Activated CD4-positive, alpha-beta memory T cell treated with anti-CD3 and anti-CD28 coated beads, Interleukin-2, amount 10 ng/mL, durations not matched to agents 7 days and 5 days (primary cell): ENCODE measurements at places on chromosomes 4 and X. TPM values are rescaled to one million over a fixed set of nuclear protein-coding genes. Genes with fewer than 3 reads are reported as not detected.

Gene FRMPD3
- total RNA-seq, result not detected

Gene TBX22
- total RNA-seq, result not detected

Gene PASD1
- total RNA-seq, result not detected

Gene DRD5
- not detected for total RNA-seq

Gene NLGN4X
- total RNA-seq, result not detected

Gene GABRG1
- not detected for total RNA-seq

Gene ARAF
- total RNA-seq, result 72.6 TPM

Gene RTL3
- not detected for total RNA-seq

Gene VCX3B
- not detected for total RNA-seq

Gene NEIL3
- 30.3 TPM for total RNA-seq

Gene SORBS2
- not detected for total RNA-seq

Gene RBPJ
- total RNA-seq, result 144 TPM

Gene PPP2R2C
- not detected for total RNA-seq

Gene MND1
- total RNA-seq, result 20.8 TPM

- DNase-seq, result no peak
Observed at GRCh38 chr4:59704616-59705015, 1495.5 kb upstream of the ADGRL3 start.

GRCh38 chr4:38788317-38788716 is 5.5 kb upstream of the TLR10 start:
- no peak for DNase-seq

DNA sequence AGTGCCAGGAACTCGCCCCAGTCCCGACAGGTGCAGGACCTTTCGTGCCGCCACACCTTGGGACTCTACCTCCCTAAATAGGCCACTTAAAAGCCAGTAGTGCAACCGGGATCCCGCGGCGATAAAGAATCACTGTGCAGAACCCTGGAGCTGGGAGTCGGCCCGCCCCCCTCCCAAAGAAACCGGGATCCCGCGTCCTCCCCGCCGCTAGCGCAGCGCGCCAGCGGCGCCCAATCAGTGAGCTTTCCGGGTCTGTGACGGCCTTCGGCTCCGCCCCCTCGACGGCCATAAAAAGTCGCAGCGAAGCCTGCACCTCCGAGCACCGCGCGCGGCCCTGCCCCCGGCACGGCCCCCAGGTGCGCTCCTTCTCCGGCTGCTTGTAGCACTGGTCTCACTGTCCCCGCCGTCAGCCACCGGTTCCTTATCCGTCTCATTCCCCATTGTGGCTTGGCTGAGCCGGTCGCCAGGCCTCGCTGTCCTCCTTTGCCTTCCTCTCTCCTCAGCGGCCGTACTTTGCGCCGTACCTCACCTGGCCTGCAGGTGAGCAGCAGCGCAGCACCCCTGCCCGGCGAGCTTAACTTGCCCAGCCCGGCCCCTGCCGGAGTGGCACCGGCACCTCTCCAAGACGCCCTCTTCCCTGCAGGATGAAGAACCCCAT is at the start of gene LRAT:
Gene LRAT, plus strand, starts transcription at position 318 of the 658 bp plus-strand sequence. Its CDS starts 327 bp downstream, at position 645.
- DNase-seq, result peak; percentile 56

GRCh38 chrX:47481160-47481559 is 1.9 kb downstream of the ZNF41 start:
- DNase-seq, result no peak

GRCh38 chr4:56790691-56791091 is 30.8 kb downstream of the SPINK2 start:
- DNase-seq, result no peak

GRCh38 chr4:110064295-110064694 is 134.1 kb downstream of the ELOVL6 start:
- no peak for DNase-seq

GRCh38 chr4:182548156-182548555 is 305.0 kb downstream of the TENM3 start:
- no peak for DNase-seq

DNA sequence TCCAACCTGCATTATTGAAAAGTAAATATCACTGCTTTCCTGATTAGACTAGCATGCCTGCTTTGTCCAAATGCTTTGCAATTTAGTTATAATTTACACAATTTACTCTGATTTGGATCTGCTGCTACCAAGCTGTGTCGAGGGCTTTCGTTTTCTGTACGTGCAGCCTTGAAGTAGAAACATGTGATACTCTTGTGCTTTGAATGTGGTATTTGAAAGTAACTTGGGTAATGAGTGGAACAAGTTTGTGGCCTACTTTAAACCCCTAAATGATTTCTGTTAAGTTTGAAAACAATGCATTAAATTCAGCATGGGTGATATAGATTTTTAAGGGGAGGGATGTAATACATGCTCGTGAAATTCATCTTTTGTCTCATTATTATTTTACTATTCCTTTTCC is 240.7 kb downstream of the IQCM start:
- no peak for DNase-seq

DNA sequence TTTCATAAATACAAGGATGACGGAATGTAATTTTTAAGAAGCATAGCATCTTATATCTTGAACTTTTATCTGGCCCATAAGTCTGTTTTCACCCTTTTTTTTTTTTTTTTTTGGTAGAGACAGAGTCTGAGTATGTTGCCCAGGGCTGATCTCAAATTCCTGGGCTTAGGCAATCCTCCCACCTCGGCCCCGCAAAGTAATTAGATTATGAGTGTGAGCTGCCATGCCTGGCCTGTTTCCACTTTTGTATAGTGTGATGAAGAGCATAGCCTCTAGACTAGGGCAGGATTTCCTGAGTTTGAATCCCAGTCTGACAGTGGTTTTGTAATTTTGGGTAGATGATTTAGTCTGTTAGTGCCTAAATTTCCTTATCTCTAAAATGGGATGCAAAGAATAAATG is 11.0 kb downstream of the STIM2 start:
- no peak for DNase-seq

GRCh38 chr4:40040908-40041307 is 15.7 kb upstream of the N4BP2 start:
- DNase-seq, result no peak

DNA sequence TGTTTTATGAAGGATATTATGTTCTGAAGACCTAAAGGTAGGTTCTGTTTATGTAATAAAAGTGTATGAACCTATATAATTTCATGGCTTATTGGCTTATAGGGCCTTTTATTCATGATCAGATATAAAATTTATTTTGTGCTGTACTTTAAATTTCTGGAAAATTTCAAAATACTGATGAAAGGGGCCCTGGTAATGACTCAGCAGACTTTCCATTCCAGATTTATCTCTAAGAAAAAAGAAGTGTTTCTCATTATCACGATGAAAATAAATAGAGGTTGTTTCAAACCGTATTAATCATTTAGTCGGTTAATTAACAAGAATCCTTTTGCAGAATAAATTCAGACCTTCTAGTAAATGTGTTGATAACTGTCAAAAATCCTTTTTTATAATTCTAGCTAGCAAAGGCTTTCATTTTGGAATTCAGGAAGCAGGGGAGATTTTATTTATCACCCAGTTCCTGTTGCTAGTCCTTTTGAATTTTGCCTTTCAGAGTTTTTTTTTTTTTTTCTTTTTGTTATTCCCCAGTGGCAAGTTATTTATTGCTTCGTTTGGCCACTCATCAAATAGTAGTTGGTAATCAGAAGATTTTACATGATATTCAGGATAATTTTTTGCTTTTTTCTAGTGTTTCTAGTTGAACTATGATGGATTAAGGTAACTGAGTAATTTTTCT is 5.4 kb upstream of the TAPT1 start:
- no peak for DNase-seq

DNA sequence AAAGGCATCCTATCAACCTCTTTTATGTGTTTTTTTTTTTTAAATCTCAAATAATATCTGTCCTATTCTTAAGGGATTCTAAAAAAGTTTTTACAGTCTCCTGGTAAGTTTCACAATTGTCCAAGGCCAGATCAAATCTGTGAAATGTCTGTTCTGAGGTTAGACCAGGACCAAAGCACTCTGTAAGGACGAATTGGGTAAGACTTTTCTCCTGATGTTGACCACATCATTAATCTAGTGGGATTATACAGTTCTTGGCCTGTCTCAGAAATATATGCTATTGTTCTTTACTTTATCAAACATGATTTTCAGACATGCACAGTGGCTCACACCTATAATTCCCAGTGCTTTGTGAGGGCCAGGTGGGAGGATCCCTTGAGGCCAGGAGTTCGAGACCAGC is 45.8 kb upstream of the TMEM131L start:
- DNase-seq, result no peak

DNA sequence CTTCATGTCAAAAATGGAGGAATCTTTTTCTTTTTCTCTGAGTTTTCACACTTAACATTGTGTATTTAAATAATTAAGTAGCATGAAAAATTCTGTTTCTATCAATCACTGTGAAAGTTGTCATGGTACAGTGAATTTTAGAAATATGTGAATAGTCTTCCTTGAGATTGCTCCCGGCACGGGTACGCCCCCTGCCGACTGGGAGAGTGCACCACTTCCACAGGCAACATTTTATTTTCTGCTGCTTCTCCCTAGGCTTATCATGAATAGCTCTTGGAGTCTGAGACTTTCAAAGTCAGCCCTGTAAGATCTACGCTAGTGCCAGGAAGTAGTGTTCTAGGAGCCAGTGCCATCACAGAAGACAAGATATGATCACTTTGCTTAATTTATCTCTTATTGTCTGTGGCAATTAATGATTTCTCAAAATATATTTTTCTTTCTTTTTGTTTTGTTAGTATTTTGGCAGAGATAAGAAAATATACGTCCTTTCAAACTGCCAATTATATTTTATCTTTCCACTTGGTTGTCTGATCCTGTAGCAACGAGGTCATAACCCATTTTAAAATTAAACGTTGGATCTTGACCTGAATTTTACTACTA is 763.8 kb upstream of the AADAT start:
- DNase-seq, result no peak

DNA sequence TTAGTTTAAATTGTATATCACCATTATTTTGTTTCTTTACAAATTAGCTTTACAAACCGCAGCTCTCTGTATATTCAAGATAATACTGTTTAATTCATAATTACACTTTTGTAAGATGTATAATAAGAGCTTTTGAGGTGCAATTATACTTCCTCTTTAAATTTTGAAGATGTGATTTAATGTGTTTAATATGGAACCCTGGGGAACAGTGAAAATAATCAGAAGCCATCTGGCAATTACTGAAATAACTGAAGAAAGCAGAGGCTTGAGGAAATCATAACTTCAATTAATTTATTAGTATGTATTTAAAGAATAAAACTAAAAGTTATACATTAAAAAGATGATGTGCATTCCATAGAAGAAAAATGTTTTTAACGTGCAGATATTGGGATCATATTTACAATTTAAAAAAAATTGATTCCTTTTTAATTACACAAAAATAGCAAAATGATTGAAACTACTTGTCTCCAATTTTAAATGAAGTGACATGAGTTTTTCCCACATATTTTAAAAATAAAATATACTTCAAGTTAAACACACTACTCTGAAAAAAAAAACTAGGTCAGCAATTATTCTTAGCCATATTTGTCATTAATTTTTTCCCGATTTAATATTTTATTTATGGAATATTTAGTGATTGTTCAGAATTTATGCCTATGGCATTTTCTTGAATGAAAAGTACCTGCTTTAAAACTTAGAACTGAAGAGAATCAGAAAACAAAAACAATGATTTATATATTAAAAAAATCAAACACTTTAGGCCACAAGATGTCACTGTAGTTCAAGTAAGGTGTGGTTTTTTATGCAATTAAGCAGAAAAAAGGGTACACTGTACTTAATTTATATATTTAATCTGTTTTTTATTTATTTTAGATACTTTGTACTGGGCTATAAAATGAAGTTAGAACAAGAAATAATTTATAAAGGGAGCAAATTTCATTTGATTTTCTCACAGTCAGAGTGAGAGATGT is 942.7 kb upstream of the NDST4 start:
- no peak for DNase-seq

GRCh38 chrX:3262901-3263300 is 83.6 kb downstream of the MXRA5 start:
- no peak for DNase-seq

DNA sequence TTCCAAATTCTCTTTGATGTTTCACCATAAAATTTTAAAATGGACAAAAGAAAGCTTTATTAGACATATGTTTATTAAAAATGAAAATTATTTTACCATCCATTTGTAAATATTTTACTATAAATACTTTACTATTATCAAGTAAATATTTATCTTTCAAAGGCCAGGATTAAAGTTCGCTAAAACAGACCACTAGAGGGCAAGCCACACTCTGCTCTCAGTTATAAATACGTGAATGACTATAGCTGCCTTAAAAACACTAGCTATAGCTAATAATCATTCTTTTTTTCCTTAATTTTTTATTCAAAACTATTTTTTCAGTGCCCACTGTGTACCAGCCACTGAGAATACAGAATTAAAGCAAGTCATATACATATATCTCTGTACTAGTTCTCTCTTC is 38.6 kb downstream of the UNC5C start:
- DNase-seq, result no peak

GRCh38 chr4:76022031-76022430 is 1.3 kb downstream of the CXCL10 start:
- DNase-seq, result no peak

GRCh38 chr4:146310319-146311021 is 96.1 kb downstream of the REELD1 start:
- DNase-seq, result no peak

GRCh38 chr4:112266823-112267222 is 18.9 kb downstream of the TIFA start:
- DNase-seq, result no peak
